ENCODE measurements at places on chromosomes 6 and 20.

DNA sequence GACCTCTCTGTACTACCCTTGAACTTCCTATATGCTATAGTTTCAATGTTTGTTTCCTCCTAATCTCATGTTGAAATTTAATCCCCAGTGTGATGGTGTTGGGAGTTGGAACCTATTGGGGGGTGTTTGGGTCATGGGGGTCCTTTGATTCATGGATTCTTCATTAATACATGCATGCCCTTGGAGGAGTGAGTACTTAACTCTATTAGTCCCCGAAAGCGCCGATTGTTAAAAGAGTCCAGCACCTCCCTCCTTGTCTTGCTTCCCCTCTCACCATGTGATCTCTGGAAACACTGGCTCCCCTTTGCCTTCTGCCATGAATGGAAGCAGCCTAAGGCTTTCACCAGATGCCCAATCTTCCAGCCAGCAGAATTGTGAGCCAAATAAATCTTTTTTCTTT lies 31.7 kb downstream of the NCR2 start:
- no peak for DNase-seq

DNA sequence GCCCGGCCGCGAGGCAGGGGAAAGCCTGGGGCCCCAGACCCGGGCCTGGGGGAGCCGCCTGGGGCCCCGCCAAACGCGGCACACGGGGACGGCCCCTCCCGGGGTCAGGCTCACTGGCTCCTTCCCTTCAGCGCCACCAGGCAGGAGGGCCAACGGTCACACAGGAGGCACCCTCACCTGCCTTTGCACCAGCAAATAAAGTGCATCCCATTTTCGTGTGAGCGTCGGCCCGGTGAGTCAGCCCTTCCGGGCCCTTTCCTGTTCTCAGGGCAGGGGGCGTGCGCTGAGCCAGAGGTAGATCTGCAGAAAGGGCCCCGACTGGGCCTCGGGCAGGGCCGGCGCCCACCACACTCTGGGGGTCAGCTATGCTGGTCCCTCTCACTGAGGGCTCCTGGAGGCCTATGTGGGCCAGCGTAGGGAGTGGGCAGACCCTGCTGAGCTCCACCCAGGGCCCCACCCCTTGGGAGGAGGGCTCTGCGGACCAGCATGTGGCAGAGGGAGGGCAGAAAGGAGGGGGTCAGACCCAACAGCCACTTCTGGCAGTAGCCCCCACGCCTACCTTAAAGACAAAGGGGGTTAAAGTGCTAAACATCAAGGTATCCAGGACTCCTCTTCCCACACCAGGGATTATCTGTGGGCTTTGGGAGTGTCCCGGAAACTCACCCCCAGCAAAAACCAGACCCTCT lies 931 bp upstream of the UCKL1 start:
- DNase-seq, result peak; percentile 81

GRCh38 chr20:25008388-25009217 lies 16.1 kb upstream of the APMAP start:
- DNase-seq, result no peak

- no peak for DNase-seq
Measured at GRCh38 chr20:60977901-60978300, 274.2 kb upstream of the CDH4 start.

GRCh38 chr6:88975369-88975768 lies 12.0 kb upstream of the RNGTT start:
- no peak for DNase-seq

All from GM13976 (cell line).